ENCODE measurements at places on chromosomes 13 and 19.

DNA sequence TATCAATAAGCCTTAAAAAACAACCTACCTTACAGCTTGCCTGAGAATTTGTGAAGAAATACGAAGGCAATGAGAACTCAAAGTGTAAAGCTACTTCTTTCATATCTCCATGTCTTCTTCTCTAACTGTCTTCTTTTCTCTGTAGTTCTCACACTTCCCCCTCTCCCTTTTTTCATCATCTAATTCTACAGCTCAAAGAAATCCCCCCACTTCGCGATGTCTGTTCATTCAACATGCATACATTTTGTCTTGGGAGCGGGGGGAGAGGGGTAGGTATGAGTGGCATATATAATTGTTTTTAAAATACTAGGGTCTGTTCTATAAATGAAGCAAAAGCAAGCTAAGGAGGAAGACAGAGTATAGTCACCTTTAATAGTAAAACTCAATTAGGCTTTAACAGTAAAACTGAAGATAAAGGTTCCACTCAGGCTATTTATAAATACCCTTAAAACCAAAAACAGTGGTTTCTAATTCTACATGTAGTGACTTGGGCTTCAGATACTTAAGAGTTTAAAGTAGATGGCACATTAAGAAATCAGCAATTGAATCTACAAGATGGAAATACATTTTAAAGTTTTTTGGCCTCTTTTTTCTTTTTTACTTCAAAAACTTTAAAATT, 106.9 kb downstream of the KLF12 start:
- no peak for DNase-seq

DNA sequence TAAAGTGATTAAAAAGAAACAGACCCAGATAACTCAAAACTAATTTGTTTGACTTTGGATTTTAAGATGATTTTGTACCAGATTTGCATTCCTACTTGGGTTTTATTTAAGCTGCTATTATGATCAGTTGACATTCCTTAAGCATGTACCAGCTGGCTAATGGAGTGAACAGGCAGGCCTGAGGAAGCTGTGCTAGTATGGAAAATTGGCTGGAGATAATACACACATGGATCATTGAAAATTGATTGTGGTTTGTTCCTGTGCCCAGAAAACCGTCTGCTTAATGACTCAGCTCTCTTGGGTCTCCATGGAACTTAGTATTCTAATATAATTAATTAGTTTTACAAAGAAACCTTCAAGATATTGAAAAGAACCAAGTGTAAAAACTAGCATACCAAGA, 22.6 kb downstream of the POLR1D start:
- no peak for DNase-seq

DNA sequence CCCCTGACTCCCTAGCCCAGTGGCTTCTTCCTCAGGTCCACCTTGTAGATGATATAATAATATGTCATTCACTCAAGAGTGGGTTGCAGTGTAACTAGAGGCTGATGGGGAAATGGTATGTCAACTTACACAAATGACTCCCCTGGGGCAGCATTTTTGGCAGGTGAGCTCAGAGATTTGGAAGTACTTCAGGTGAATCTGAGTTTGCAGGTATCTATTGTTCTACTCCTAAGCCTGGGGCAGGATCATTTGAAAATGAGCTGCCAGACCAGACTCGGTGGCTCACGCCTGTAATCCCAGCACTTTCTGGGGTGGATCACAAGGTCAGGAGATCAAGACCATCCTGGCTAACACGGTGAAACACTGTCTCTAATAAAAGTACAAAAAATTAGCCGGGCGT, 11.6 kb upstream of the CNMD start:
- DNase-seq, result no peak

GRCh38 chr19:4337906-4338440, 654 bp downstream of the STAP2 start:
- DNase-seq, result no peak

Measured in cerebellar cortex (tissue), 1 donor.